Aorta (tissue), 5 donors: ENCODE measurements at places on chromosomes 1 and 21. TPM values are rescaled to one million over a fixed set of nuclear protein-coding genes. Genes with fewer than 3 reads are reported as not detected.

AADACL3 gene
- not detected for total RNA-seq

GRCh38 chr1:212953321-212953720 lies 3.0 kb downstream of the VASH2 start:
- DNase-seq = no peak
- H3K27me3 ChIP-seq = no peaks in the 10 kb centered on the region
- no peaks in the 10 kb centered on the region for H3K4me1 ChIP-seq
- H3K27ac ChIP-seq = no peak overlapping the region
- H3K4me3 ChIP-seq = no peak overlapping the region
- no peaks in the 10 kb centered on the region for H3K36me3 ChIP-seq

OR2T29 gene
- not detected for total RNA-seq

SGIP1 gene
- total RNA-seq = 73.2 TPM

DNA sequence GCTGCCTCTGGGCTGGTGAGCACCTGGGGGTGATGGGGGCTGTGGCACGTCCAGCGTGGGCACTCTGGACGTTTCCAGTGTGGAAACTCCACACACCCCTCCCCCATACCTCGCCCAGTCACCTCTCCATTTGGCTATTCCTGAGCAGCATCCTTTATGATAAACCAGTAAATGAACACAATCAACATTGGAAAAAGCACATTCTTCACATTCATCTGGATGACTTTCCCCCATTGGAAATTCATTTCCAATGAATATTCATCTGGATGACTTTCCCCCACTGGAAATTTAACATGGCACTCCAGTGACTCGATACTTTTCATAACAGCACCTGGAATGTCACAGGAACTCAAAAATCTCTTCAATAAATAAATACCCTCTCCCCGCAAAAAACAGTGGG lies 104.8 kb upstream of the KRTAP19-8 start:
- no peaks in the 10 kb centered on the region for H3K27me3 ChIP-seq
- no peaks in the 10 kb centered on the region for H3K4me1 ChIP-seq
- no peak overlapping the region for H3K4me3 ChIP-seq
- H3K27ac ChIP-seq = no peak overlapping the region

TRPM2 gene
- 15.8 TPM for total RNA-seq

GRCh38 chr1:115261496-115261895 lies 76.6 kb downstream of the NGF start:
- no peaks in the 10 kb centered on the region for H3K36me3 ChIP-seq
- no peak overlapping the region for H3K27ac ChIP-seq
- no peaks in the 10 kb centered on the region for H3K27me3 ChIP-seq
- H3K4me3 ChIP-seq = no peak overlapping the region

EDARADD gene
- 0.58 TPM for total RNA-seq

DNA sequence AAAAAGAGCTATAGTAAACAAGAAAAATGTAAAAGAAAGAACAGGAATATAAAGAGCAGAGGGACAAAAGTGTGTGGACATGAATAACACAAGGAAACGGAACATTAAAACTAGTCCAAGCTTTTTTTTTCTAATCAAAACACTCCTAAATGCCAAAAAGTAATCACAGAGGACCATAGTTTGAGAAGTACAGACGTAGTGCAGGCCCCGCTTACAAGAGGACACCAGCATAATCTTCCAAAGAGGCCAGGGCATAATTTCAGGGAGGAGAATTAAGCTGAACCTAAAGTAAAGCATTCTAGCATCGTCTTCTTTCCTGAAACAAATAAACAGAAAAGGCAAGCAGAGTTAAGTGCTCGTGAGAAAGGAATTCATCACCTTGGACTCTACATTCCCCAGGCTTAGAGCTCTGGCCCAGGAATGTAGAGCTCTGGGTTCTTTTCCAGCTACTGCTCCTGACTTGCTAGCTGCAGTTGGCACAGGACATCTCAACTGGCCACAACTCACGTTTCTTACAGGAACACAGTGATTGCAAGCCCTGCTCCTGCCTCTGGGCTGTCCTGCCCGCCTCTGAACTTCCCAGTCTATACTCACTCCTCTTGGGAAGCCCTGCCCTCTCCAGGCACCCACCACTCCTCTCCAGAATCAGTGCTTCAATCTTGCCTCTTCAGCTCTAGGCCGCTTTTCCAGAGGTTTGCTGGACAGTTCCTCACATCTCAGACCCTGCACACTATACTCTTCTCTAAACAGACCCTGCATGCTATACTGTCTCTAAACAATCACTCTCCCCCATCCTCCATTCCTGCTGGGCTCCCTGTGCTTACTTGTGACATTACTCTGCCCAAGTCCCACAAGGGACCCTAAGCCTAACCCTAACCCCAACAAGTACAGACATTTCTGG lies 9.8 kb downstream of the RGS8 start:
- no peaks in the 10 kb centered on the region for H3K27me3 ChIP-seq
- H3K27ac ChIP-seq = peak overlapping the region; percentile 66
- H3K4me1 ChIP-seq = peaks cover 1% of the 10 kb centered on the region
- H3K4me3 ChIP-seq = no peak overlapping the region
- no peak for DNase-seq
- no peaks in the 10 kb centered on the region for H3K36me3 ChIP-seq

CD52 gene
- 12.0 TPM for total RNA-seq

- no peaks in the 10 kb centered on the region for H3K4me1 ChIP-seq
- H3K4me3 ChIP-seq = no peak overlapping the region
- no peaks in the 10 kb centered on the region for H3K27me3 ChIP-seq
- H3K36me3 ChIP-seq = no peaks in the 10 kb centered on the region
- DNase-seq = no peak
- H3K27ac ChIP-seq = no peak overlapping the region
Measured at GRCh38 chr1:117970252-117970651, 40.7 kb downstream of the WDR3 start.

TEX38 gene
- not detected for total RNA-seq

GRCh38 chr1:21761052-21761451 lies 21.9 kb downstream of the USP48 start:
- DNase-seq = no peak
- H3K36me3 ChIP-seq = no peaks in the 10 kb centered on the region
- H3K27me3 ChIP-seq = no peaks in the 10 kb centered on the region
- H3K4me1 ChIP-seq = no peaks in the 10 kb centered on the region
- H3K27ac ChIP-seq = no peak overlapping the region
- no peak overlapping the region for H3K4me3 ChIP-seq
